Endodermal cell (in vitro differentiated cells): ENCODE measurements at places on chromosomes 5 and 9.

DNA sequence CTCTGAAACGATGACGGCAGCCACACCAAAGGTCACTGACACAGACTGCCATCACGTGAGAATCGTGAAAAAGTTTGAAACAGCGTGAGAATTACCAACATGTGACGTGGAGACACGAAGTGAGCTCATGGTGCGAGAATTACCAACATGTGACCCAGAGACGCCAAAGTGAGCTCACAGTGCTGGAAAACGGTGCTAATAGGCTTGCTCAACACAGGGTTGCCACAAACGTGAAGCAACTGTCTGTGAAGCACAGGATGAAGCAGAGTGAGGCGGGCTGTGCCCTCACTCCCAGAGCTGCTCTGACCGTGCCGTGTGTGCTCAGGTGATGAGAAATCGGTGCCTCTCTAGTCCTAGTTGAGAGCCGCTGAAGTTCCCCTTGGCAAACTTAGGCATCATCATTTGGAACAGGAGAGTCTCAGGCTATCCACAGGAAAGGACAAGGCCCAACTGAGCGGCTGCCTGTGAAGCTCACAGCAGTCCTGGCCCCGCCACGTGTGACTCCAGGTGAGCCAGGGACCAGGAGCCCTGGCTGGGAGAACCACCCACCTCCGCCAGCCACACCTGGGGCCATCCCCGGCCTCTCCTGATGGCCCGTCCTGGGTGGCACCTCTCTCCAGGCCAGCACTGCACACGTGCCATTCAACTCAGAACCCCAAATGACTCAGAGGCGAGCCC lies 29.8 kb upstream of the SLC6A3 start:
- peaks cover 44% of the 10 kb centered on the region for H3K36me3 ChIP-seq
- H3K4me1 ChIP-seq, result no peaks in the 10 kb centered on the region
- no peak overlapping the region for H3K4me3 ChIP-seq
- H3K27me3 ChIP-seq, result no peaks in the 10 kb centered on the region
- peak; percentile 20 for DNase-seq

- no peaks in the 10 kb centered on the region for H3K27me3 ChIP-seq
- no peak for DNase-seq
Observed at GRCh38 chr5:91079037-91079436, 304.1 kb downstream of the ARRDC3 start.

GRCh38 chr5:158610051-158610415 lies 489.7 kb downstream of the EBF1 start:
- no peaks in the 10 kb centered on the region for H3K36me3 ChIP-seq
- no peak overlapping the region for H3K27ac ChIP-seq
- H3K4me1 ChIP-seq, result peaks cover 2% of the 10 kb centered on the region
- no peaks in the 10 kb centered on the region for H3K27me3 ChIP-seq
- H3K4me3 ChIP-seq, result no peak overlapping the region
- no peak for DNase-seq

DNA sequence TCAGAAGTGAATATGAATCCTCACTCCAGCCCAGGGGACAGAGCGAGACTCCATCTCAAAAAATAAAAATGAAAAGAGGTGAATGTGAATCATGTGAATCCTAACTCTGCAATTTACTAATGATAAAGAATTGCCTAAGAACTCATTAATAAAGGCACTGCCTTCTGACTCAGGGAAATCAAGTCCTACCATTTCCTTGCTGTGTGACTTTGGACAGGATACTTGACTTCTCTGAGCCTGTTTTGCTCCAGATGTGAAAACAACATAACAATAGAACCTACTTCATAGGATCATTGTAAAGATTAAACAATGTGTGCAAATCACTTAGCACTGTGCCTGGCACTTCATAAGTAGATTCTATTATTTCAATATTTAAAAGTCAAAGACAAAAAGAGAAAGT lies 15.1 kb upstream of the PWWP2A start:
- no peaks in the 10 kb centered on the region for H3K4me1 ChIP-seq
- H3K27me3 ChIP-seq, result no peaks in the 10 kb centered on the region
- H3K36me3 ChIP-seq, result no peaks in the 10 kb centered on the region
- no peak for DNase-seq
- no peak overlapping the region for H3K4me3 ChIP-seq

DNA sequence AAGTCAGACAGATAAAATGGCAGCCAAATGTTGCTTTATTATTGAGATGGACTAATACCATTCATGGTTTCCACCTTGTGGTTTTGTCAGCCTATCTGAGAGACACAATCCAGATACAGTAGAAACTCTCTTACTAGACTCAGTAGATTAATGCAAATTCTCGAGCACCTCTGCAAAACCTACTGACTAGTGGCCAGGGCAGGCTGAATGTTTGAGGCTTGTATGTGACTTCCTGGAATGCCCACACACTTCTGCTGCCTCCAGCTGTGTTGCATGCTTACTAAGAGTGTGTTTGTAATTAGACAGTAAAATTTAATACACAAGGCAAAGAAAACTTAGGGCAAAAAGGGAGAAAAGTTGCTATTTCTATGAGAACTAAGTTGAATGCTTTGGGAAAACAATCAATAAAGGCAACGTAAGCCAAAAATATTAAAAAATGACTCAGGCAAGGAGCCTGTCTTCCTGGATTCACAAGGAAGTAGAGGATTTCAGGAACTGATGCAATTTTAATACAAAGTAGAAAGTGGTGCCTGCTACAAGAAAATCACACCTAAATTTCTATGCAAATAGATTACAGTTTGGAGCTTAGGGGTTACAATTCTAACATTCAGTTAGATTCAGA lies 30.2 kb upstream of the CCNG1 start:
- DNase-seq, result no peak
- no peak overlapping the region for H3K27ac ChIP-seq
- no peaks in the 10 kb centered on the region for H3K36me3 ChIP-seq
- H3K4me1 ChIP-seq, result peaks cover 13% of the 10 kb centered on the region
- H3K4me3 ChIP-seq, result no peak overlapping the region
- H3K27me3 ChIP-seq, result no peaks in the 10 kb centered on the region

GRCh38 chr5:19865336-19866089 lies 122.5 kb downstream of the CDH18 start:
- no peaks in the 10 kb centered on the region for H3K36me3 ChIP-seq
- H3K27me3 ChIP-seq, result no peaks in the 10 kb centered on the region
- H3K4me1 ChIP-seq, result no peaks in the 10 kb centered on the region
- no peak overlapping the region for H3K27ac ChIP-seq

DNA sequence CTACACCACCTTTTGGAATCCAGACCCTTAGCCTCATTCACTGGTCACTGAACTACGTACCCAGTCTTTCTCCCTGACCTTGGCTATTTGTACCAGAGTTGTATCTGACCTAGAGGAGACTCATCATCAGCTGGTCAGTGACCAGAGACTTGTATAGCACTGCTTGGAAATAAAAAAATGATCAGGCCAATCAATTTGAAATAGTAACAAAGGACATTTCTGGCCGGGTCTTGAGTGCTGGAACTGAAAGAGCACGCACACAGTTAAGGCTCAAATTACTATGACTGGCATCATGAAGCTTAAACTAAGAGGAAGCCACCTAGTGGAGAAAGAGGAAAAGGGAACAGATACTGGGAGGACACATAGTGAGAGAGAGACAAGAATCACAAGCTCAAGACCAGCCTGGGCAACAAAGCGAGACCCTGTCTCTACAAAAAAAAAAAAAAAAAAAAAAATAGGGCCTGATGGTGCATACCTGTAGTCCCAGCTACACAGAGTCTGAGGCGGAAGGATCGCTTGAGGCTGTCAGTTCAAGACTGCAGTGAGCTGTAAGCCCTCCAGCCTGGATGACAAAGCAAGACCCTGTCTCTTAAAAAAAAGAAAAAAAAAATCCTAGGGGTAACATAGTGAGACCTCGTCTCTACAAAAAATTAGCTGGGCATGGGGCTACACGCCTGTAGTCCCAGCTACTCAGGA lies 12.8 kb upstream of the SRP19 start:
- H3K27ac ChIP-seq, result no peak overlapping the region
- H3K36me3 ChIP-seq, result peaks cover 2% of the 10 kb centered on the region
- H3K4me1 ChIP-seq, result peaks cover 3% of the 10 kb centered on the region
- peak; percentile 61 for DNase-seq
- no peak overlapping the region for H3K4me3 ChIP-seq

GRCh38 chr5:134153657-134154056 lies 23.1 kb downstream of the SKP1 start:
- no peak overlapping the region for H3K4me3 ChIP-seq
- H3K4me1 ChIP-seq, result peaks cover 3% of the 10 kb centered on the region
- no peaks in the 10 kb centered on the region for H3K27me3 ChIP-seq
- no peak for DNase-seq
- H3K36me3 ChIP-seq, result peaks cover 92% of the 10 kb centered on the region
- no peak overlapping the region for H3K27ac ChIP-seq

GRCh38 chr5:33891788-33892619 lies at the start of gene ADAMTS12:
TSS of gene ADAMTS12 (minus strand) at chr5:33891990. CDS start at chr5:33891856, 134 bp downstream.
- peak within 1 kb of the TSS; percentile 36 for H3K27ac ChIP-seq
- no peaks in the 10 kb centered on the region for H3K36me3 ChIP-seq
- peak within 1 kb of the TSS; percentile 91 for H3K4me3 ChIP-seq
- peak; percentile 84 for DNase-seq
- no peaks in the 10 kb centered on the region for H3K27me3 ChIP-seq

GRCh38 chr9:37922363-37923117 lies 18.6 kb upstream of the SLC25A51 start:
- no peaks in the 10 kb centered on the region for H3K27me3 ChIP-seq
- peak overlapping the region; percentile 21 for H3K4me3 ChIP-seq
- H3K27ac ChIP-seq, result peak overlapping the region; percentile 39
- H3K4me1 ChIP-seq, result peaks cover 31% of the 10 kb centered on the region
- peak; percentile 59 for DNase-seq

GRCh38 chr9:110687497-110687896 lies 18.9 kb downstream of the MUSK start:
- no peak overlapping the region for H3K27ac ChIP-seq
- no peak for DNase-seq
- no peaks in the 10 kb centered on the region for H3K4me1 ChIP-seq
- H3K27me3 ChIP-seq, result no peaks in the 10 kb centered on the region

DNA sequence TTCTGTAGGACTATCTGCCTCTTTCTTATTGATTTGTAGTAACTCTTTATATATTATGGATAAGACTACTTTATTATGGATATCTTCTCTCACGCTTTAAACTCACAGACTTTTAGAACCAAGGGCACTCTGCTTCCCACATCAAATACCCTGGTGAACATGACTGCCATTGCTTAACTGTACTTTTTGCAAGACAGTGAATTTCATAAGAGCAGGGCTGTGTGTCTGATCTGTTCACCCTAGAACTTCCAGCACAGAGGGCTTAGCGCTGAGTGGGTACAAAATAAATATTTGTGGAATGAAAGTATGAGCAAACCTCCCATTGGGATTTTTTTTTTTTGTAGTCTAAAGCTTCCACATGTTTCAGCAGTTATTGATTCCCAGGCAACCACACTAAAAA lies 84.8 kb downstream of the CFAP77 start:
- no peaks in the 10 kb centered on the region for H3K36me3 ChIP-seq
- no peak overlapping the region for H3K27ac ChIP-seq
- H3K27me3 ChIP-seq, result no peaks in the 10 kb centered on the region
- no peaks in the 10 kb centered on the region for H3K4me1 ChIP-seq
- no peak for DNase-seq

- no peak overlapping the region for H3K27ac ChIP-seq
- H3K4me1 ChIP-seq, result no peaks in the 10 kb centered on the region
- H3K36me3 ChIP-seq, result no peaks in the 10 kb centered on the region
- H3K4me3 ChIP-seq, result no peak overlapping the region
Observed at GRCh38 chr9:36074870-36075532, 38.3 kb downstream of the RECK start.

- DNase-seq, result no peak
- H3K36me3 ChIP-seq, result no peaks in the 10 kb centered on the region
- no peak overlapping the region for H3K27ac ChIP-seq
- peaks cover 5% of the 10 kb centered on the region for H3K4me1 ChIP-seq
- H3K4me3 ChIP-seq, result no peak overlapping the region
- H3K27me3 ChIP-seq, result no peaks in the 10 kb centered on the region
Observed at GRCh38 chr5:52894451-52894850, 94.7 kb upstream of the ITGA2 start.

GRCh38 chr5:151062405-151063141 lies 18.3 kb downstream of the TNIP1 start:
- H3K27me3 ChIP-seq, result no peaks in the 10 kb centered on the region
- H3K4me1 ChIP-seq, result no peaks in the 10 kb centered on the region
- H3K4me3 ChIP-seq, result no peak overlapping the region
- peaks cover 27% of the 10 kb centered on the region for H3K36me3 ChIP-seq
- H3K27ac ChIP-seq, result no peak overlapping the region

DNA sequence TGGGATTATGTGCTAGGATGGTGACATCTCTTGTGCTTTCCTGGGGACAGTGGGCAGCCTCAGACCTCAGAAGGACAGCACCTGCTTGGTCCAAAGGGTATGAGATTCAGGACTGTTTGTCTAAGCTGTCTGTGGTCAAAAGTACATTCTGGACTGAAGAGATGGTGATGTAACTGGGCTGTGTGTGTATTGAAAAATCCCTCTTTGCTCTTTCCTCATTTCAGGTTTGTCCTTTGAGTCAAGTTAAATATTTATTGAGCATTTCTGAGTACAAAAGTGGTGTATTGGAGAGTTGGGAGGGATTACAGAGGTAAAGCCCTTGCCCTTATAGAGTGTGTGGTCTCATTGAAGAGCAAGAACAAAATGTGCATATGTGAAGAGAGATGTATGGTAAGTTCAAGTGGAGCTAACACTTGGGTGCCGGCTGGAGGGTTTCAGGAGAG lies 46.7 kb downstream of the RCL1 start:
- no peak overlapping the region for H3K4me3 ChIP-seq
- no peak overlapping the region for H3K27ac ChIP-seq
- no peaks in the 10 kb centered on the region for H3K27me3 ChIP-seq
- H3K4me1 ChIP-seq, result no peaks in the 10 kb centered on the region

- no peak for DNase-seq
- peaks cover 5% of the 10 kb centered on the region for H3K4me1 ChIP-seq
Observed at GRCh38 chr5:155290937-155291336, 277.4 kb downstream of the KIF4B start.

DNA sequence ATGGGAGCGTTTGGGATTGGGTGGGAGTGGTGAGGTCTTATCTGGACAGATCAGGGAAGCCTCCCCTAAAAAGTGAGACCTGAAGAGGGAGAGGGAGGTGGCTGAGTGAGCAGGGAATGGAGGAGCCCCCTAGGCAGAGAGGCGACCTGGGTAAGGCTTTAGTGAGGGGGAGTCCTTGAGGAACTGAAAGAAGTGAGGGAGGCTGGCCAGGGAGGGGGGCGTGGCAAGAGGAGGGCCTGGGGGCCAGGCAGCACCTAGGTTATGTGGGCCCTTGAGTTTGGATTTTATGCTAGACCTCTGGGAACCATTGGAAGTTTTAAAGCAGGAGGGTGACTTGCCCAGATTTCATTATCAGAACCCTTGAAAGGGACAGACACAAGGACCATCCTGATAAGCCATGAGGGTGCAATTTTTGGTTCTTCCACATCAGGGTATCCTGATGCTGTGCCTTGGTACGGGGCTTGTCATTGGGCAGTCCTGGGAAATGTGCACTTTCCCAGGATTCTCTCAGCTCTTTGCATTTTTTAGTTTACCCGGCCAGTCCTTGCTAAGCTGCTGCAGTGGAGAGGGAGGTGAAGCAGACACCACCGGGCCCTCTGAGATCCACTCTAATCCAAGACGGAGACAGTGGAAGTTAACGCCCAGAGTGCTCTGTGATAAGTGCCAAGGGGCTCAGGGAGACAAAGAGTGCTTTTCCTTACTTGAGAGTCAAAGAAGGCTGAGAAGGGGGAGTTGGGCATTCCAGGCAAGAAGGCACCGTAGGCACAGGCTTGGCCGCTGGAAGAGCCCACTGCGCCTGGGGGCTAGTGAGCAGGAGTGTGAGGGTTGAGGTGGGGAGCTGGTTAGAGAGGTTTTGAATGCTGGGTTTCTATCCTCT lies 16.1 kb downstream of the GSN start:
- H3K4me1 ChIP-seq, result peaks cover 22% of the 10 kb centered on the region
- H3K36me3 ChIP-seq, result no peaks in the 10 kb centered on the region
- H3K4me3 ChIP-seq, result no peak overlapping the region
- no peak for DNase-seq

GRCh38 chr9:82021198-82021597 lies 32.6 kb downstream of the SPATA31D1 start:
- no peaks in the 10 kb centered on the region for H3K4me1 ChIP-seq
- no peaks in the 10 kb centered on the region for H3K36me3 ChIP-seq
- H3K27me3 ChIP-seq, result no peaks in the 10 kb centered on the region
- DNase-seq, result no peak
- H3K4me3 ChIP-seq, result no peak overlapping the region
